ENCODE measurements at places on chromosomes 13 and 19.
A peak's percentile ranks its signal among the peaks of the same experiment; 100 is the strongest.

- no peak for DNase-seq
Measured at GRCh38 chr19:28469544-28469943, 743.4 kb downstream of the UQCRFS1 start.

DNA sequence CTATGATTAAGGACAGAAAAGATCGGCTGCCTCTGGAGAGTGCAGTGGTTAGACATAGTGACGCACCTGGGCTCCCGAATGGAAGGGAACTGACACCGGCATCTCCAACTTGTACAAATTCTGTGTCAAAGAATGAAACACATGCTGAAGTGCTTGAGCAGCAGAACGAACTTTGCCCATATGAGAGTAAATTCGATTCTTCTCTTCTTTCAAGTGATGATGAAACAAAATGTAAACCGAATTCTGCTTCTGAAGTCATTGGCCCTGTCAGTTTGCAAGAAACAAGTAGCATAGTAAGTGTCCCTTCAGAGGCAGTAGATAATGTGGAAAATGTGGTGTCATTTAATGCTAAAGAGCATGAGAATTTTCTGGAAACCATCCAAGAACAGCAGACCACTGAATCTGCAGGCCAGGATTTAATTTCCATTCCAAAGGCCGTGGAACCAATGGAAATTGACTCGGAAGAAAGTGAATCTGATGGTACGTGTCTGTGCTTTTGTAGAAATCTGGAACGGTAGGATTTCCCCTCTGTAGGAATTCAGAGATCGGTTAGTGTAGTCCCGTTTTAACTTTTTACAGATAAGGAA lies 16.9 kb downstream of the ERCC5 start:
- DNase-seq: no peak

DNA sequence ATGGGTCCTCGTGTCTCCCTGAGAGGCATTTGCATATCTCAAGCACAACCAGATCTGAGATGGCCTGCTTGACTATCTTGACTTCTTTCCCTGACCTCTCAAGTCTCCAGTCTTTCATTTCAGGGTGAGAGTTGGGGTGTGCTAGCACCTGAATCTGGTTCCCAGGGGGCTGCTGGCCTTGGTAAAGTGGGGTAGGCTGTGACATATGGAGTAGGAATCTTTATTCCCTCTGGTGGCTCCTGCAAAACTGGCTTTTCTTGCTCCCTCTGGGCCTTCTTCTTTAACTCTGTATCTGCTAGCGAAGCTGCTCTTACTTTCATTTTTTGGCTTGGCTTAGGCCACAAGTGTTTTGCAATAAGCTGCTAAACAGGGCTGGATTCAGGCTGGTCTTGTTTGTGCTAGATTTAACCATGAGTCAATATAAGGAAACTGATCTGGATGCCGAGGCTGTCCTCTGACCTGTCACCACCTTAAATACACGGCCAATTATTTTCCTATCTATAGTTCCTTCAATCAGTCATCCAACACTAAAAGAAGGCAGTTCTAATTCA lies 42.3 kb downstream of the ZNF493 start:
- DNase-seq: no peak

DNA sequence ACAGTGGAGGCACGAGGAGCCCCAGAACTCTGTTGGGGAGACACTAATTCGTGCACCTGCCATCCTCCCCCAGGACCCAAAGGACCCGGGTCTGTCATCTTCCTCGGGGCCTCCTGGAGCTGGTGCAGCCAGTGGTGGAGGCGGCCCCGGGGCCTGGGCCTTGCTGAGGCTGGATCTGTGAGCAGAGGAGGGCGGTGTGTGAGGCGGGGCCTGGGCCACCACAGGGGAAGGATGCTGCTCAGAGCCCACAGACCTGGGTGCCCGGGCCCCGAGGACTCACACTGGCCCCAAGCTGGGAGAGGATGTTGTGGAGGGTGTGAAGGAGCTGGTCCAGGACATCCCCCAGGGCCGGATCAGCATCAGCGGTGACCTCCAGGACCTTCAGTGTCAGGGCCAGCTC lies 8.3 kb downstream of the IFNL3 start:
- no peak for DNase-seq

- no peak for DNase-seq
Measured at GRCh38 chr13:103134271-103134670, 68.1 kb upstream of the SLC10A2 start.

- no peak for DNase-seq
Measured at GRCh38 chr19:647566-648284, 8.0 kb downstream of the FGF22 start.

GRCh38 chr19:3576696-3577443 lies 4.1 kb downstream of the HMG20B start:
- DNase-seq: no peak

DNA sequence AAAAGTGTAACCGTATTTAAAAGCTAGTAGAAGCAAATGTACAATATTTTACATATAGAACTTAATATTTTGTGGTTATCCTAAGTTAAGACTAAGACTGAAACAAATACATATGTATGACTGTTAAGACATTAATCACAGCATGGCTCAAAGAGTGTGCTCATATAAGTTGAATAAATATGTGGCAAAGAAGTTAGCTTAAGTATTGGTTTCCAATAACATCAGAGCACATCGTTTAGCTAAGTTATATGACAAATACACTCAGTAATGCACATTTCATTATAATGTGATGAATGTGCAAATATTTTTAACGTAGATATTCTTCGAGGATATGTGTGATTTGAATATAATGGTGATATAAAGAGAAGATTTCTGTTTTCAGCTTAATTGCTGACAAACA lies 253.8 kb downstream of the SLITRK5 start:
- DNase-seq: no peak

DNA sequence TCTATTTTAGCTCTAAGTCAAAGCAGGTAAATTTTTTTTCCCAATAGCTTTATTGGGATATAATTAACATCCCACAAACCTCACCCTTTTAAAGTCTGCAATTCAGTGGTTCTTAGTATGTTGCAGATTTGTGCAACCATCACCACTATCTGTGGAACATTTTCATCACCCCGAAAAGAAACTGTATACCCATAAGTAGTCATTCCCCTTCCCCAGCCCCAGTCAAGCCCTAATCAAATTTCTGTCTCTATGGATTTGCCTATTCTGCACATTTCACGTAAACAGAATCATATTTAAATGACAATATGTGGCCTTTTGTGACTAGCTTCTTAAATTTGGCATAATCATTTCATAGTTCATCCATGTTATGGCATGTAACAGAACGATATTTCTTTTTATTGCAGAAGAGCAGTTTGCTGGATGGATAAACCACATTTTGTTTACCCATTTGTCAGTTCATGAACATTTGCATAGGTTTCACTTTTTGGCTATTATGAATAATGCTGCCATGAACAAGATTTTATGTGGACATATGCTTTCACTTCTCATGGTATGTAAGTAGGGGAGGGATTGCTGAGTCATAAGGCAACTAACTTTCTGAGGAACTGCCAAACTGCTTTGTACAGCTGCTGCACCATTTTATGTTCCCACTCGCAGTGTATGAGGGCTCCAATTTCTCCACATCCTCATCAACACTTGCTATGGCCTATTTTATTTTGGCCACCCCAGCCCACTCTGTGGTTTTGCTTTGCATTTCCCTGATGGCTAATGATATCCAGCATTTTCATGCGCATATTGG lies 10.9 kb downstream of the SLC46A3 start:
- DNase-seq: no peak

DNA sequence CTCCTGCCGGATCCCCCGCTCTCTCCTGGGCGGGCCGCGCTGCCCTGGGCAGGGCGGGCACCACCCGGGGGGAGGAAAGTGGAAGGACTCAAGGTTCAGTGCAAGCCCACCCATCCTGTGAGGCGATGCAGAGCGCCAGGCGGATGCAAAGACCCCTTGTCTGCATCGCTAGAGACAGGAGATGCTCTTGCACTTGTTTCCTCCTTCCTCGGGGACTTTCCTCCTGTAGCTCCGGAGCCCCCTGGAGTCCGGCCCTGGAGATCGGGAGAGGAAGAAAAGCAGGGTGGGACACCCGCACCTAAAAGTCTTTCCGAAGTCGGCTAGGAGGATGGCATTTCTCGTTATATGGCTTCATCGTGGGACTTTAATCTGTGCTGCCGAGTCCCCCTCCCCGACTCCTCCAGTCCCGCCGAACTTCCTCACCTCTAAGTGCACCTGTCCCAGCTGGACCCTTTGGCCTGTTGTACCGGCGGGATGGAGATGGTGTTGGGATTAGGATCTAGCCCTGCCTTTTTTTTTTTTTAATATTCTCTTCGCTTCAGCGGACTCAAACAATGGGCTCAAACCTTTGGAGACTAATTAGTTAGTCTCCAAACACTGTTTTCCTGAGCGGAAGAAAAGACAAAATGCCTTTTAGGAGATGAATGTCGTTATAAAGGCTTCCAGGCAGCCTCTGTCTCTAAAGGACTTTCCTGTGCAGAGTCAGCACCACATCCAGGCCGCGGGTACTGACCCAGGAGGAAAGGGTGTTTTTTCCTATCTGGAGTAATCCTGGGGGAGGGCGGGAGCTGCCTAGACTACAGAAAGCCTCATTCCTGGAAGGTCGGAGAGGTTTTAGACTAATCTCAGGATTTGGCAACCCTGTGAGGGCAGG lies 725 bp downstream of the FAM124A start:
- no peak for DNase-seq

GRCh38 chr13:40388617-40389016 lies 277.8 kb downstream of the FOXO1 start:
- DNase-seq: peak; percentile 69

DNA sequence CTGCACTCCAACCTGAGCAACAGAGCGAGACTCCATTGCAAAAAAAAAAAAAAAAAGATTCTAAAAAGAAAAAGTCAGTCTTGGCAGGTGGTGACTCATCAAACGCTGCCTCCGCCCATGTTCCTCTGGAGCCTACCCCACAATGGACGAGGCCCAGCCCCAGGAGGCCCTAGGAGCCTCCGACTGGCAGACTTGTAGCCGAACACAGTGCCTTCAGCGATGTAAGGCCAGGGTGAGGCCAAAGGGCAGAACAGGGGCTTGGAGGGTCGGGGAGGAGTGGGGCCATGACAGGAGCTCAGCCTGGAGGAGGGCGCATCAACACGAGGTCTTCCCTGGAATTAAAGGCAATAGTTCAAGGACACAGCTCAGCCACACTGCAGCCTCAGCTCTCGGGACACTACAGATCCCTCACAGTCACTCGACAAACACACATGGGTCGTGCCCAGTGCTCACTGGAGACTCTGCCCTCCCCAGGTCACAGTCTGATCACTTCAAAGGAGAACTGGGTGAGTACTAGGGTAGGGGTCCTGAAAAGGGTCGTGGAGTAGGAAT lies 5.1 kb downstream of the USE1 start:
- DNase-seq: no peak

DNA sequence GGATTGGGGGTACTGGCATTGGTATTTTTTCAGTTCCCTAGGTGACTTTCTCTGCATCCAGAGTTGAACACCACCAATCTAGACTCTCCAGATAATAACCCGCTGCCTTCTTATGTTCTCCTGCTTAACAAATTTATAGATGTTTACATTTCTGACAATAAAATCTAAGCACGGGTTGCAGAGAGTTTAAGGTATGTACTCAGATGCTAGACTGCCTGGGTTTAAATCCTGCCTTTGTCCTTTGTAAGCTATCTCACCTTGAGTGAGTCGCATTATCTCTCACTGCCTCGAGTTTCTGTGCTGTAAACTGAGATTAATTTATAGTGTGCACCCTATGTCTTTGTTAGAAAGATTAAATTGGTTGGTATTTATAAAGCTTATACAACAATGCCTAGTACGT lies 131.4 kb upstream of the ARGLU1 start:
- no peak for DNase-seq

DNA sequence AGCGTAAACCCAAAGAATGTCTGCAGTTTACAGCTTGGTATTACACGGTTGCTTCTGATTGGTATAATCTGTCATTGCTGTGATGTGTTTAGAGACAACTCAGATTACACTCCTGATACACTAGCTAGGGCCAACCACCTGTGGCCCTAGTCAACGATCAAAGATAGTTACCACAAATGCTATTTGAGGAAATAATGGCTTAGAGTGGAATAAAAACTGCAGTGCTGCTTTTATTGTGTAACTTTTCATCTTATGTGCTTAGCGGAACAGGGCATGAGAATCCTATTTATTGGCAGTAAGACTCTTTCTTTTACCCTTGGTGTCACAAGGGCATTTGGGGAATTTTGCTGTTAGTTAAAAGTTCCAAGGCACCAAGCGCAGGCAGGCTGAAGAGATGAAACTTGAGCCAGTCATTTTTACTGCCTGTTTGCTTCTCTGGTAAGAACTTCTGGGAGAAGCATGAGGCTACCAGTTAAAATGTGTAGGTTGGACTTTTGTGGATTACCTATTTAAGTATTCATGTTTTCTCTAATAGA lies 363.3 kb downstream of the KCNRG start:
- DNase-seq: no peak

- no peak for DNase-seq
Measured at GRCh38 chr13:36918246-36919131, 1.5 kb downstream of the SMAD9 start.

GRCh38 chr19:39126312-39127187 lies 964 bp downstream of the PAK4 start:
- no peak for DNase-seq

GRCh38 chr13:73059460-73060250 lies 850 bp downstream of the KLF5 start:
- DNase-seq: peak; percentile 22

DNA sequence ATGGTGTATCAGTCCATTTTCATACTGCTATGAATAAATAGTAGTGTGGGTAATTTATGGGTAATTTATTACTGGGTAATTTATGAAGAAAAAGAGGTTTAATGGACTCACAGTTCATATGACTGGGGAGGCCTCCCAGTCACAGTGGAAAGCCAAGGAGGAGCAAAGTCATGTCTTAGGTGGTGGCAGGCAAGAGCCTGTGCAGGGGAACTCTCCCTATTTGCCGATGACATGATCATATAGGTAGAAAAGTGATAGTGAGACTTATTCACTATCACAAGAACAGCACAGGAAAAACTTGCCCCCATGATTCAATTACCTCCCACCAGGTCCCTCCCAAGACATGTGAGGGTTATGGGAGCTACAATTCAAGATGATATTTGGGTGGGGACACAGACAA lies 1137.7 kb downstream of the UQCRFS1 start:
- no peak for DNase-seq

- no peak for DNase-seq
Measured at GRCh38 chr19:19162495-19162894, 7.6 kb downstream of the MEF2B start.

- DNase-seq: no peak
Measured at GRCh38 chr13:107461751-107462150, 753.6 kb downstream of the LIG4 start.

- DNase-seq: no peak
Measured at GRCh38 chr13:50679321-50679720, 164.2 kb downstream of the DLEU7 start.

GRCh38 chr13:38202740-38203139 lies 146.9 kb upstream of the UFM1 start:
- DNase-seq: no peak

- no peak for DNase-seq
Measured at GRCh38 chr19:46303691-46304397, 7.0 kb downstream of the HIF3A start.

DNA sequence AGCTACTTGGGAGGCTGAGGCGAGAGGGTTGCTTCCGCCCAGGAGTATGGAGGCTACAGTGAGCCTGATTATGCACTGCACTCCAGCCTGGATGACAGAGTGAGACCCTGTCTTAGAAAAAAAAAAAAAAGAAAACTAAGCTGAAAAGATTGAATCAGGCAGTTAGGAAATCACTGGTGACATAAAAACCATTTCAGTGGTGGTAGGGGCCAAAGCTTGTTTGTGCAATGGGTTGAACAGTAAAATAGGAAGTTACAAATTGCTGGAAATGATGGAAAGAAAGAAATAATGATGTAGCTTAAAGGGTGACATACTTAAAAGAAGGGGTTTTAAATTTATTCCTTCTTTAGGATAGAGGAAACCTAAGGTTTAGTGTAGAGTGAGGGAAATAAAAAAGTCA lies 4.8 kb upstream of the OXGR1 start:
- DNase-seq: no peak
